A673 (cell line): ENCODE measurements at places on chromosomes 5 and 9. TPM values are rescaled to one million over a fixed set of nuclear protein-coding genes. Genes with fewer than 3 reads are reported as not detected.

DNA sequence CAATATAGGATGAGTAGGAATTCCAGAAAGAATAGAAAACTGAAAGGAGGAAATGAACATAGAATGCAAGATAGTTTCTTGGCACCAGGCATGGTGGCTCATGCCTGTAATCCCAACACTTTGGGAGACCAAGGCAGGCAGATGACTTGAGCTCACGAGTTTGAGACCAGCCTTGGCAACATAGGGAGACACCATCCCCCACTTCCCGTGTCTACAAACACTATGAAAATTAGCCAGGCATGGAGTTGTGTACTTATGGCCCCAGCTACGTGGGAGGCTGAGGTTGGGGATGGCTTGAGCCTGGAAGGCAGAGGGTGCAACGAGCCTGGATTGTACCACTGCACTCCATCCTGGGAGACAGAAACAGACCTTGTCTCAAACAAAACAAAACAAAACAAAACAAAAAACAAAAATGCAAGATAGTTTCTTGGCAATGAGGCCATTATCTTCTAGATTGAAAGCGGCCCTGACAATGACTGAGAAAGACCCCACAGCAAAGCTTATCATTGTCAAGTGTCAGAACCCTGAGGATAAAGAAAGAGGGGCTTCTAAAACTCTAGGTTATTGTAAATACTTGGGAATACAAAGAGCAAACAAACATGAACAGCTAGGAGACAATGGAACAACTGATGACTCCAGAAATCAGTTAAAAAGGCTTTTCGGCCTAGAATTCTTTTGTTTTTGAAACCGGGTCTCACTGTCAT is 9.2 kb downstream of the SQSTM1 start:
- no peaks in the 10 kb centered on the region for H3K4me1 ChIP-seq
- H3K27ac ChIP-seq: no peak overlapping the region
- no peaks in the 10 kb centered on the region for H3K27me3 ChIP-seq
- peaks cover 58% of the 10 kb centered on the region for H3K36me3 ChIP-seq
- DNase-seq: no peak
- H3K4me3 ChIP-seq: no peak overlapping the region

PNPLA7 gene
- 0.90 and 1.8 TPM in 2 replicates for total RNA-seq

GRCh38 chr5:89452081-89452480 is 569.1 kb upstream of the MEF2C start:
- DNase-seq: no peak
- no peak overlapping the region for H3K4me3 ChIP-seq
- H3K27ac ChIP-seq: no peak overlapping the region
- no peaks in the 10 kb centered on the region for H3K36me3 ChIP-seq

DNA sequence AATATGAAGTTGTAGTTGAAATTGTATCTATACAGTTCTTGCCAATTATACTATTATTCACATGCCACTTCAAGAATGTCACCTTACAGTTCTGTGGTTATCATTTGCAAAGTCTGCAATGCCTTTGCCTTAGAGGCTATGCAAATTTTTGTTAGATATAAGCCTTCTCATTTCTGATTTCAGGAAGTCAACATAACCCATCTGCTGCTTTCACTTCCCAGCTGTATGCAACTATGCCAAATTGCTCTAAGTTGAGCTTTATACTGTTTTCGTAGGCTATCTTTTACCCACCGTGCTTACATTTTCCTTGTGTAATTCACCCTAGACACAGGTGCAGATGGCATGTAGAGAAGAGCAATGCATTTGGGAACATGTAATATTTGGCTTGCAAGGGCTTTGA is 1083.0 kb downstream of the CDH9 start:
- no peak overlapping the region for H3K27ac ChIP-seq
- DNase-seq: no peak
- H3K4me3 ChIP-seq: no peak overlapping the region

- H3K27me3 ChIP-seq: no peaks in the 10 kb centered on the region
- H3K4me3 ChIP-seq: no peak overlapping the region
- H3K27ac ChIP-seq: no peak overlapping the region
- no peaks in the 10 kb centered on the region for H3K36me3 ChIP-seq
- H3K4me1 ChIP-seq: no peaks in the 10 kb centered on the region
These were observed 33.4 kb downstream of the TJP2 start for GRCh38 chr9:69207503-69207902.

TOMM5 gene
- 213 and 247 TPM in 2 replicates for total RNA-seq

SPINK5 gene
- total RNA-seq: not detected in 2 replicates

NPM1 gene
- total RNA-seq: 1,854 and 1,998 TPM in 2 replicates
